NCI-H187 (cell line): ENCODE measurements at places on chromosomes 4 and X.

DNA sequence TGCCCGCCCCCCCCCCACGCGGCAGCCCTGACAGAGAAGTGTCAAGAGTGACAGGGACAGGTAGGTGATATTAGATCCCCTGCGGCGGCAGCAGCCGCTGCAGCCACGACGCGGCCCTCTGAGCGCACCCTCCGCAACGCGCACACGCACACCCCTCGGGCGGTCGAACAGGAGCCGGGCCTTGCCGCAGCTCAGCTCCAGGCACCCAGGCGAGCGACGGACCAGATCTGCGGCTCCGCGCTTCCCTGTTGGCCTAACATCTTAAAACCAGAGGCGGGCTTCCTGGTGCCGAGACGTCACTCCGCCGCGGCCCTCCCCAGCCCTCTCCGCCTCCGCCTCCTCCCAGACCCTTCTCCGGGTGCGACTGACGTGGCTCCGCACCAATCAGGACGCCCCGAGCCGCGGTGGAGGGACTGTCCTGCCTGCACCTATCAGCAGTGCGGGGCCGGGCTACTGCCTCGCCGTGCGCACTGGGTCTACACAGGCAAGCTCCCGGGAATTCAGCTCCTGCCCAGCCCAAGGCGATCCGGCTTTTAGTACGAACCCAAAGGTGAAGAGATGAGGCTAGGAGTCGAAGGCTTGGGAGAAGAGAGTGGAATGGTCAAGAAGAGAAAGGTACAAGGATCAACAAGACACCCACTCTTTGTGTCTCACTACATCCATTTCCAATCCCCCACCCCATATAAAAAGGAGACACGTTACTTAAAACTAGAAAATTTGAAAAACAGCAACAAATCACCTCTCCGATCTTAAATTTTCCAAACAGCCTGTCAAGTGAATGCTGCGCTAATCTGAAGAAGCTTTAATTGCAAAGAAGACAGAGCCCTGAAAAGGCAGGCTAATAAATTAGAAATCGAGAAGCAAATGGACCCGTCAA, at the start of gene PITX2:
PITX2 (minus strand) TSS at position 237 of the 877 bp plus-strand sequence. CDS start 617 bp downstream, outside the sequence.
- peak; percentile 75 for DNase-seq

GRCh38 chr4:158597879-158598596, 73.6 kb downstream of the C4orf46 start:
- DNase-seq = no peak

DNA sequence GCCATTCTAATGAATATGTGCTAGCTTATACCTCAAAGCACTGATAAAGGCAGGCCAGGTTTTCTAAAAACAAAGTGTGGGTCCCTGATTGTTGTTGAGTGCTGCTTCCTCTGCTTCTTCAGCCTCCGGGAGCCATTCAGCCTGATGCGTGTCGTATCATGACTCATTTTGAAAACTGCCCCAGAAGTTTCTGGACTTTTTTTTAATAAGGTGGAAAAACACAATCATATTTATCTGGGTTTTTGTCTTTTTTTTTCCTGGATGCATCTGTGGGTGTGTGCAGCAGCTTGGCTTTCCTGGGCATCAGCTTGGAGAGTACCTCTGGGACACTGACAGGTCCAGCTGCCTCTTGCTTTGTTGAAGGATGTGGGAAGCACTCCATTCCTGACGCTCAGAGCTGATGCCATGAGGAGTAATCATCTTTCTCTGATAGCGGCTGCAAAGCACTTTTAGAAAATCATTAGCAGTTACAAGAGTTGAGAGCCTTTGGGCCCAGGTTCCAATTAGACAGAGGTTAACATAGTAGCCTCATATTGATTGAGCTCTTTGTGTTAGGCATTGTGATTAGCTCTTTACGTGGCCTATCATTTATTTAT, 66.9 kb downstream of the PARM1 start:
- DNase-seq = no peak

DNA sequence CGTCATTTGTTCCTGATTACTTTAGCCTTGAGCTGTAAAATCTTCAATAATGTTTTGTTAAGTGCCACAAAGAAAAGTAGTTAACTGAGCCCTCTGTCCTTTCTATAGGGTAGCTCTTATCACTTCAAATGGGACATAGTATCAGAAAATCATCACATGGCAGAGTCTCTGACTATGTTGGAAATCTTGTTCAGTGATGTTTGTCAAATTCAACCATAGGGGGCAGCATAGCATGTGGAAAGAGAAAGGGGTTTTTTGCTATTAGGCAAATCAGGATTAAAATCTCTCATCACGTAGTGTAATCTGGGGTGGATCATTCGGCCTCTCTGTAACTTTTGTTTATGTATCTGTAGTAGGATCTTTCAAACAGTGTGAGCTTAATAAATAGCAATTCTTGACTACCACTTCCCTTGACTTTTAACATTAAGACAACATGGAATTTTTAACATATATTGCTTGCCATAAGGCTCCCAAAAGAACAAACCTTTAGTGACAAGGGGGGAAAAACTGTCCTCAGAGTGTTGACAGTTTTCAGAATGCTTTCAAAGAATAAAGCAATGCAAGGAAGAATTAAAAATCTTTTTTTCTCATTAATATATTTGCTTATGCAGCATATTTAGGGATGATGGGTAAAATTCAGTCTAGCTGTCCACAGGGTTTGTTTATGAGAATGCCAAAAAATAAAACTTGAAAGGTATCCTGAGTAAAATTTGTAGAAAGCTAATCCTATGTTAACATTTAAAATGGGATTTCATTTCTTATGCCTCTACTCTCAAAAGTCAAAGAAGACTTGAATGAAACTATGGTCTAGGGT, 127.2 kb downstream of the FBXW7 start:
- peak; percentile 0 for DNase-seq

DNA sequence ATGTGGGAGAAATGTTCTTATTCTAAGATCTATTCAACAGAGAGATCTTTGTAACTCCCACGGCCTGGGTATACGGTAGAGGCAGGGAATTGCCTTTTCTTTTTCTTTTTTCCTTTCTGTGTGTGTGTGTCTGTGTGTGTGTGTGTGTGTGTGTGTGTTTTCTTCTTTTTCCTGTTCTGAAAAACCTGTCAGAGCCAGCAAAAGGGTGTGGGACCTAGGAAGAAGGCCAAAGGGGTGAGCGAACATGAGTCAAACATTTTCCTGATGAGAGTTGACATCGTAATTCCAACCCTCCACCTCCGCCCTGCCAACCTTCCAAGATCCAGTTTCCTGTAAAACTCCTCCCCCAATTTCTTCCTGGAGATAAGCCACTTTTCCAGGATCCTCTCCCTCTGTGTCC, 2.8 kb upstream of the CHIC2 start:
- DNase-seq = no peak

DNA sequence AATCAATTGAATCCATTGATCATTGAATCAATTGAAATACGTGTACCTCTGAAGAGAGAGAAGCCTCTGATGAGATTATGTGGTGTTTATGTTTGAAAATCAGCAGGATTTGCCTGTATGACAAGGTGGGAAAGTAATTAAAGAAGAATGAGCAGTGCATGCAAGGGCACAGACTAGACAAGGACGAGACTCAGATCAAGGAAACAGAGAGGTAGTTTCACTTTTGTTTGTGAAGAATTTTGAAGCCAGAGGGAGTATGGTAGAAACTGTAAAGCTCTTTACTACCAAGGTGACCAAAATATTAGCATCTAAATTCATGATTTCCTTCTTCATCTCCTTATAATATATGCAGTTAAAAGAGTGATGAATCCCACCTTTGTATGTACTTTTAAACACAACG, 1830.0 kb upstream of the IGFBP7 start:
- no peak for DNase-seq
